T-helper 1 cell (primary cell): ENCODE measurements at places on chromosomes 6 and 20.

- DNase-seq, result no peak
These were observed 35.1 kb downstream of the MYH7B start for GRCh38 chr20:34990661-34991214.

DNA sequence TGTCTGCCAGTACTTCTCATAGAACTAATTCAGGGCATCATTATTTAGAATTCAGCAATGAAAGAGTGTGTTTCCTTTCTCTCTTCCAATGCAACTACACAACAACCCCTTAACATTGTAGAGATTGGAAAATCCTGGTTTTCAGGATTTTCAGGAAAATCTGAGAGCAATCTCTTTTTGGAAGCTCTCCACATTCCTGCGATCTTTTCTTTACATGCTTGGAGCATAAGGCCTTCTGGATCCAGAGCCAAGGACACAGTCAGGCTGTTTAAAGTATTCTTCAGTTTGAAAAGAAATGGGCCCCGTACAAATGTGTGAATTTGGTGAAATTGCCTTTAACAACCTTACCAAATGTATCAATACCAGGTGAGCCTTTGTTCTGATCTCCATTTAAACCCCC lies 469.7 kb downstream of the PKHD1 start:
- no peak for DNase-seq

- no peak for DNase-seq
These were observed 57.1 kb downstream of the MAP3K4 start for GRCh38 chr6:161048641-161049040.

- DNase-seq, result no peak
These were observed 669.4 kb upstream of the CITED2 start for GRCh38 chr6:140043762-140044378.

DNA sequence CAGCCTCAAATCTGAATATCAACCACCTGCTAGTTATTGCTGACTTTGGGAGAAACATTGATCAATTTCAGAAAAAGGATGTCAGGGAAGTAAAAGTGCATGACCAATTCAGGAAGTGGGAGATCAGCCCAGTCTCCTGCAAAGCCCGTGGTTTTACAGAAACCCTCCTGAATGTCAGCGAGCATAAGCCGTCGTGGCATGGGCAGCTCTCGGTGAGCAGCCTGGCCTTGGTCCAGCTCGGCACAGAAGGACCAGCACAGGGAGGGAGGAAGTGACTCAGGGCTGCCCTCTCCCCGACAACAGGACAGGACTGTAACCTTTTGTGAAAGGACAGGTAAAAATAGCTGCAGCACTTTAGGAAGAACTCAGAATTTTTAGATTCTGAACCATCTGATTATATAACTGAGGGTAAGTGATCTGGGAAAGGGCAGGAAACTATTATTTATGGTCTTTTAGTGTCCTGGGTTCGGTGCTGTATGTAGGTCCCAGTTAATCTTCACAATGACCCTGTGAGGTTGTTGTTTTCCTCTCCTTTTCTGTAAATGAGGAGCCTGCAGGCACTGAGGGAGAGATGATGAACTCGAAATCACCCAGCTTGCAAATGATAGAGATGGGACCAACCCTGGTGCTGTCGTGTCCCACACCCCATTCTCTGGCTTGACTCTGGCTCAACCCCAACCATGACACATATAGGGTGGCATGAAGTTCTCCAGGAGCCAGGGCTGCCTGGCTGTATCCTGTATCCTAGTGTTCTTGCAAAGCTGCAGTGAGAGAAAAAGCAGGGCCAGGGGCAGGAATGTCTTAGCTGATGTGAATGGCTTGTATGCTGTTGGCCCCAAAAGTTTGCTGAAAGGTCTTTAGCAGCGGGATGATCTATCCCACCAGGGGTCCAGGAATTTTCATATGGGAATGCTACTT lies 37.6 kb downstream of the NRN1 start:
- no peak for DNase-seq

- DNase-seq, result no peak
These were observed 56.5 kb upstream of the RNF144B start for GRCh38 chr6:18330548-18331081.

DNA sequence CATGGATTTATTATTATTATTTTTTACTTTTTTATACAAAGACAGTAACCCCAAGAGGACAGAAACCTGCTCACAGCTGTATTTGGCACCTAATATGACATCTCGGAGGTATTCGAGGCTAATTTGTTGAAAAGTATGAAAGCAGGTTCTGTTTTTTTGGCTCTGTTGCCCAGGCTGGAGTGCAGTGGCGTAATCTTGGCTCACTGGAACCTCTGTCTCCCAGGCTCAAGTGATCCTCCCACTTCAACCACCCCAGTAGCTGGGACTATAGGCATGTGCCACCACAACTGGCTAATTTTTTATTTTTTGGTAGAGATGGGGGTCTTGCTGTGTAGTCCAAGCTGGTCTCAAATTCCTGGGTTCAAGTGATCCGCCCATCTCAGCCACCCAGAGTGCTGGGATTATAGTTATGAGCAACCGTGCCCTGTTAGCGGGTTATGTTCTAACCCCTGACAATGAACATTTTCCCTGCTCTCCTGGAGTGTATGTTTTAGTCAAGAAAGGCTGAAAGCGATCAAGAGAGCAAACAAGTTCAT lies 53.7 kb upstream of the ZNF217 start:
- no peak for DNase-seq

- DNase-seq, result no peak
These were observed 58.6 kb upstream of the GCLC start for GRCh38 chr6:53603386-53604116.

DNA sequence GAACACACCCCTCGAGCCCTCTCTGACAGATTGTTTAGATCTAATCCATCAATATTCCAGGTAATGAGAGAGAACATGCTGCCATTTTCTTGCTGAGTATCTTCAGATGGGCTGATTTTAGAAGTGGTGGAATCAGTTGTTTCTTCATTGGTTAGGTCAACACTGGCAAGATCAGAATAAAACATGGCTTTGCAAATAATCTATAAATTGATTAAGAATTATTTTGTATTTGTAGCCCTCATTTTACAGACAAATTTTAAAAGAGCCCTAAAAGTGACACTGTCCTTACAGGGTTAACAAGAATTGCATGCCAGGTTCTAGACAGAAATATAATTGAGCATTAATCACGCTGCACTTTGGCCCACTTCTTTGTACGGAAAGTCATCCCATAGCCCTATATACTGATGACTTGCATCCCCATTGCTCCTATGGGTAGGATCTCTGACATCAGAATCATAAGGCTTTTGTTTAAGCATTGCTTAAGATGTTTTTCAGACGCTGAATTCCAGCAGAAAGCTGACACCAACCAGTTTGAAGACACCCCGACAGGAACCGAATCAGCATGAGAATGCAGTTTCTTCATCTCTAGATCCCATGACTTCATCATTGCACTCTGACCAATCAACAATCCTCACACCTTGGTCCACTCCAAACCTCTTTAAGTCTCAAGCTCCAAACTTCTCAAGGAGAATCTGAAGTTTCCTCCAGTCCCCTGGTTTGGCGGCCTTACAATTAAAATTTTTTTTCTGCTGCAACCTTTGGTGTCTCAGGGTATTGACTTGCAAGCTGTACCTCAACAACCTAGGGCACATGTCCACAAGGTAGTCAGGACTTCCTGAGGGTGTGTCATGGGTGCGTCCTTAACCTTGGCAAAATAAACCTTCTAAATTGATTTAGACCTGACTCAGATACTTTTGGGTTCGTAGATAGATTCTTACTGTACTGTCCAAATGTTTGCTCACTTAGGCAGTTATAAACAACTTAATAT lies 7.8 kb downstream of the TDP2 start:
- no peak for DNase-seq

- no peak for DNase-seq
These were observed 16.0 kb downstream of the ZBTB46 start for GRCh38 chr20:63814891-63815614.

- DNase-seq, result no peak
These were observed 103.4 kb upstream of the PDE10A start for GRCh38 chr6:165766457-165766856.

- no peak for DNase-seq
These were observed 24.3 kb upstream of the HLA-DRB5 start for GRCh38 chr6:32554116-32554965.

GRCh38 chr20:60055740-60056139 lies 97.5 kb downstream of the CDH26 start:
- DNase-seq, result peak; percentile 86

- DNase-seq, result no peak
These were observed 7.6 kb downstream of the RRAGD start for GRCh38 chr6:89404512-89404911.
